ENCODE measurements at places on chromosomes 5 and 9.

GRCh38 chr9:81462801-81463200 lies 226.5 kb downstream of the TLE1 start:
- no peak for DNase-seq

DNA sequence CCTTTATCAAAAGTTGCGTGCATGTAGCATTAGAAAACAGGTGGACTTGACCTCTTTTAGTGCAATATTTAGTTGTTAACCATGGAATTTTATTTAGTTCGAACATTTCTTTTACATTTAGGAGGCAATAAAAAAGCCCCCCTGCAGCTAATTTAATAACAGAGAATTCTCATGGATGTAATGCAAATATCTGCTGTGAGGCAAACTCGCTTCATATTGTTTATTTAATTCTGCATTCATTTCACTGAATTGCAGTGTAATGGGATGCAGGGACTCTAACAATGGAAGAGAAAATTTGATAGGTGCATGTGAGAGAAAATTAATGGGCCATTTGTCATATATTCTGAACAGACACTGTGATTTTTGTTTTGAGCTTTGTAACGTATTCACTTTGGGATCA lies 205.1 kb upstream of the CHD1 start:
- DNase-seq, result no peak

DNA sequence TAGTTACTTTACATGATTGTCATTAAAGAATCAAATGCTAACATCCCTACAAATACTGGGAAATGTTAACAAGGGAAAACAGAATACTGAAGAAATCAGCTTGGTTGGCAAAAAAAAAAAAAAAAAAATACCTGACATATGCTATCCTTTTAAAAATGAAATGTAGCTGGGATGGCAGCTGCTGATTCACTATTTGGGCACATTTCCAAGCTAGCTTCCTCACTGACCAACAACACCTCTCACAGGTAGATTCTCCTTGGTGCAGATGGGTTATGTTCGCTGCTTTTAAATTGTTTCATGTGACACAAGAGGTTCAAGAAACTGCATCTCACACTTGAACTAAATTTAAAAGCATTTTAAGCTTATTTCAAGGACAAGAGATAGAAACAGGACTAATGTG lies 6.1 kb upstream of the PRUNE2 start:
- no peak for DNase-seq

GRCh38 chr9:113548221-113549041 lies 84.9 kb downstream of the RGS3 start:
- DNase-seq, result peak; percentile 21

DNA sequence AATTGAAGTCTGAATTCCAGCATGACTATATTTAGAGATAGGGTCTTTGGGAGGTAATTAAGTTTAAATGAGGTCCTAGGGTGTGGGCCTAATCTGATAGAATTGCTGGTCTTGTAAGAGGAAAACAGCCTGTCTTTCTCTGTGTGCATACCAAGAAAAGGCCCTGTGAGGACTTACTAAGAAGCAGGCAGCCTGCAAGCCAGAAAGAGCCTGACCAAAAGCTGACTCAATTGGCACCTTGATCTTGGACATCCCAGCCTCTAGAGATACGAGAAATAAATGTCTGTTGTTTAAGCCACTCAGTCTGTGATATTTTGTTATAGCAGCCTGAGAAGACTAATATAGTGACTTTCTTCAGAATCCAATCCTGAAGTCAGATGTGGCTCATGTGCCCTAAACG lies 14.6 kb downstream of the ARL14EPL start:
- no peak for DNase-seq

Measured in activated CD4-positive, alpha-beta T cell treated with anti-CD3 and anti-CD28 coated beads, Interleukin-2, amount 50 U/mL, for 4 hours (primary cell).